ENCODE measurements at places on chromosomes 4 and X.
A peak's percentile ranks its signal among the peaks of the same experiment; 100 is the strongest.

GRCh38 chr4:156774422-156774821 is 197.2 kb downstream of the PDGFC start:
- no peak overlapping the region for H3K27ac ChIP-seq
- peak; percentile 78 for DNase-seq
- peaks cover 63% of the 10 kb centered on the region for H3K4me1 ChIP-seq
- H3K4me3 ChIP-seq = no peak overlapping the region

- H3K27me3 ChIP-seq = no peaks in the 10 kb centered on the region
- H3K36me3 ChIP-seq = no peaks in the 10 kb centered on the region
- no peak overlapping the region for H3K4me3 ChIP-seq
- H3K4me1 ChIP-seq = no peaks in the 10 kb centered on the region
- no peak for DNase-seq
These were observed 7.7 kb upstream of the ADGRL3 start for GRCh38 chr4:61192392-61192791.

DNA sequence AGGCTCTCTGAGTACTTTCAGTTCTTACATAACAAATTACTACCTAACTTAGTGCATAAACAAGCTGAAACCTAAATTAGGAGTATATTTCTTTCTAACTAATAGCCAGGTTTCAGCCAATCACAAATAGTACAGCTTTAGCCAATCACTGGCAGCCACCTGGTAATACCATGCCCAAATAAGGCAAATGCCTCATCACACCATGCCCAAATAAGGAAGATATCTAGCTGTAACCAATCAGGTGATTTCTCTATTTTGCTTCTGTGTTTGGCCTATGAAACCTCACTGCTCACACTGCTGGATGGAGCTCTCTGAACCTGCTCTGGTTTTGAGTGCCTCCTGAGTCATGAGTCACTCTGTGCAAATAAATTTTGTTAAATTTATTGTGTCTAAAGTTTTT is 113.5 kb downstream of the DDIT4L start:
- H3K4me1 ChIP-seq = no peaks in the 10 kb centered on the region
- DNase-seq = no peak
- no peaks in the 10 kb centered on the region for H3K36me3 ChIP-seq

DNA sequence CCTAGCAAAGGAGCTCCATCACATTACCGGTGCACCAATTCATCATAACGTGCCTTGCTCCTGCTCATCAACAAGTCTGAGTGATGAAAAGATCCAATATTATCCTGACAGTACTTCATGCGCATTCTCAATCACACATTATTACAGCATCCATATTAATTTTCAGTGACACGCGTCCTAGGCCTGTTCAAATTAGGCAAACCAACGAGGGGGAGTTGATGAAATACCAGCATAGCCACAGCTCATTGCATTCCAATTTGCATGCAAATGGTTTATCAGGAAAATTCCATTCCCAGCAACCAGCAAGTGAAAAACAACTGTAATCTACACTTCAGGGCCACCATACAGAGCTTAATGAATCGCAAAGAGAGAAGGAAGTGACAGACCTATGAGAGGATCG is 236.9 kb downstream of the DCLK2 start:
- H3K36me3 ChIP-seq = peaks cover 2% of the 10 kb centered on the region
- H3K4me1 ChIP-seq = no peaks in the 10 kb centered on the region
- no peaks in the 10 kb centered on the region for H3K27me3 ChIP-seq
- no peak for DNase-seq
- H3K27ac ChIP-seq = no peak overlapping the region

DNA sequence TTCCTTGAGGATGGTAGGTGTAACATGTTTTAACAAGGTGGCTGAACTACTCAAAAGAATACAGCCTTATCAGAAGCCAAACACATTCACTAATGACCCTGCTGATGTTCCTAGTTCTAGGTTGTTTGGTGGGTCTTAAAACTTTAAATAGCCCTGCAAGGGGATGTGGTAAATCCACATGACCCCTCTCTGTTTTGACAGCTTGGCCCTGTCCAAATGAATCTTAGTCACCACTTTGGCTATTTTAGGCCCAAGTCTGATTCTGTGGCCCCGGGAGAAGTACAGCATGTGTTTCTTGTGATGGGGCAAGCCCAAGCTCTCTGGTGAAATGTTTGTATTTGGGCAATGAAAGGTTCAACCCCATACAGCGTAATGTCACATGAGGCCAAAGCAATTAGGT is 54.5 kb upstream of the GPR34 start:
- H3K4me3 ChIP-seq = no peak overlapping the region
- H3K27ac ChIP-seq = no peak overlapping the region
- no peaks in the 10 kb centered on the region for H3K27me3 ChIP-seq
- DNase-seq = no peak

- H3K4me3 ChIP-seq = no peak overlapping the region
- no peaks in the 10 kb centered on the region for H3K4me1 ChIP-seq
- H3K27ac ChIP-seq = no peak overlapping the region
- no peaks in the 10 kb centered on the region for H3K36me3 ChIP-seq
- H3K27me3 ChIP-seq = no peaks in the 10 kb centered on the region
These were observed 9.6 kb downstream of the DRP2 start for GRCh38 chrX:101229170-101229569.

DNA sequence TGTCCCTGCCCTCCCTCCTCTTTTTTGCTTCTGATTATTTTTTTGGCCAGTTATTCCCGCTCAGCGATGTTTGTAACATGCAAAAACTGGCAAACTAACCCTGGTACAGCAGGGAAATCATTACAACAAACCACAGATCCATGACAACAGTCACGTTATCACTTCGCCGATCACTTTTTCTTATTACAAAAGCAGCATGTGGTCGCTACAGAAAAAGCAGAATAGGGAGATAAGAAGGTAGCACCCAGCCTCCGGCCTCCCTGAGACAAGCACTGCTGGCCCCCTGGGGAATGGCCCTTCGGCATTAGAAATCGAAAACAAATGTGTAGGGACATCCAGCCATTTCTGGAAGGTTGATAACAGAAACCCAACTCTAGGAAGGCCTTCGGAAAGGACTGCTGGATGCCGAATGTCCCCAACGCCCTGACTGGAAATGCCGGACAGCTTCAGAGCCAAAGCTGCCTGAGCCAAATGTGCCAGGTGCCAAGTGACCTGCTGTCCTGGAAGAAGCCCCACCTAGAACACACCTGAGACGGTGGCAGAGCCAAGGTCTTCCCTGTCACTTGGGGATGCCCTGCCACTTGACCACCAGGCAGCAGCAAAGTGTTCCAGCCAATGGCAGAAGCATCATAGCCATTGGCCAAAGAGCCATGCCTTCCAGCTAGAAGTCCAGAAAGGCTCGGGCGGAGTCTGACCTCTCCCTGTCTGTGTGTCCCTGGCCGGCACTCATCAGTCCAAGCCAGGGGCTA is 2.9 kb downstream of the IDH3G start:
- peaks cover 31% of the 10 kb centered on the region for H3K36me3 ChIP-seq
- H3K4me3 ChIP-seq = no peak overlapping the region
- no peak for DNase-seq
- no peaks in the 10 kb centered on the region for H3K27me3 ChIP-seq
- H3K4me1 ChIP-seq = peaks cover 42% of the 10 kb centered on the region
- H3K27ac ChIP-seq = no peak overlapping the region

DNA sequence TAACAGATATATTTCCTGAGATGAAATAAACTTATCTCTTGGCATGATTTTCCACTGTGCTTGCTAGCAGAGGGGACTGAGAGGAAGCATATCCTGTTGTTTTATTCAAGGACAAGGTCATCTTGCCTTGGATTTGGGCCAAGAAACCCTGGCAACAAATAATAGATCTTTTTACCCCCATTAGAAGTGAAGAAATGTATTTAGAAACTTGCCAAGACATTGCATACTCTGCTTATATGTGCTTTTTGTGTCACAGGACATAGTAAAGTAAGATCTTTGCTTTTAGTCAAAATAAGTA is 170.2 kb downstream of the RAPGEF2 start:
- H3K27me3 ChIP-seq = no peaks in the 10 kb centered on the region
- no peak overlapping the region for H3K27ac ChIP-seq
- no peaks in the 10 kb centered on the region for H3K36me3 ChIP-seq
- H3K4me1 ChIP-seq = peaks cover 37% of the 10 kb centered on the region
- no peak for DNase-seq
- H3K4me3 ChIP-seq = no peak overlapping the region

- H3K36me3 ChIP-seq = no peaks in the 10 kb centered on the region
- H3K27ac ChIP-seq = no peak overlapping the region
- H3K4me3 ChIP-seq = no peak overlapping the region
- no peaks in the 10 kb centered on the region for H3K4me1 ChIP-seq
These were observed 144.3 kb downstream of the BEND2 start for GRCh38 chrX:18076434-18076833.
